ENCODE measurements at places on chromosomes 1 and 21.

GRCh38 chr1:89631816-89632656, 884 bp upstream of the LRRC8C start:
- DNase-seq: no peak

GRCh38 chr1:24369199-24369598, 44.4 kb downstream of the STPG1 start:
- DNase-seq: no peak

GRCh38 chr21:38751379-38752050, 54.2 kb upstream of the ETS2 start:
- DNase-seq: no peak

DNA sequence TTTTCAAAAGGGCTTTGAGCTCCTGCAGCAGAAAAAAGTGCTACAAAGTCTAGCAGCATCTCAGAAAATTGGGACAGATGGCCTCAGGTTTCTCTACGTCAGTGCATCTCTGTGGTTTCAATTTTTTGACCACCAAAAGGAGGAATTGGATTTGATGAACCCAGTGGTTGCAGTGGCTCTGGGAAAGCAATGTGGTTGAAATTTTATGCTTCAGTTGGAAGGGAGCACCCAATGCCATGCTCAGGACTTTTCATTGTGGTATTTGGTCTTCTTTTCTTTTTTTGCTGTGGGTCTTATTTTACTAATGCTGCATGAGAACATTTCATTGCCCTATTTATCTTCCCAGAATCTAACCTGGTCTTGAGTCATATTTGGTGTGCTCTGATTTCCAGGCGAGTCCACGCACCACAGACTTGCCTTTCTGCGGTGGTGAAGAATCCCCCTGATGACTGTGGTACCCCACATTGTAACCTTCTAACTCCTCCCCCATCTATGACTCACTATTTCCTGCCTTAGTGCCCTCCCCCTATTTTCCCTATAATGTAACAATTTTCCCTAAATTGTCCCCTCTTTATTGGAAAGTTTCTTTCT, 56.7 kb downstream of the S1PR1 start:
- peak; percentile 17 for DNase-seq

DNA sequence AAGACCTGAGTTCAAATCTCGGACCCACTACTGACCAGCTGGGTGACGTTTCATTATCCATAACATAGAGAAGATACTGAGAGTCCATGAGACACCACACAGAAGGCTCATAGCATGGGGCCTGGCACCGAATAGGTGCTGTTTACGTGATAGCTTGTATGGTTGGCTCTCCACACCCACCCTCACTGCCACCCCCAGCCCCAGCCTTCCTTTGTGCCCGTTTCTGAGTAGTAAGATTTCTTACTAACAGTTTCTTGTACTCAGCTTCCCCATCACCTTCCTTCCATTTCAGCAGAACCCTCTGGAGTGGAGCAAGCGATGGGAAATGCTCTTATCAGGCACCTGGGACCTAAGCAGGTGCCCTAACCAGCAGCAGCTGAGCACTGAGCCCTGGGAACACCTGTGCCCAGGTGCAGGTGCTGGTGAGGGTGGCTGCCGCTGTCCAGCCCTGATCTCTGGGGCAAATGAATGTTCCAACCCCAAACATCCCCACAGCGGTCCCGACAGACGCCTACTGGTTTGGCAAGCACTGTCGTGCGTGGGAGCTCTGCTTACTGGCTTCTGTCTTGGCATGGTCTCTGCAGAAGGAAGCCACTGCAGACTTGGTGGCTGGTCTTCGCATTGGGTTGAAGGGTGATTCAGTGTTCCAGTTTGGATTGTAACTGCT, 225.4 kb downstream of the CAMTA1 start:
- DNase-seq: no peak

DNA sequence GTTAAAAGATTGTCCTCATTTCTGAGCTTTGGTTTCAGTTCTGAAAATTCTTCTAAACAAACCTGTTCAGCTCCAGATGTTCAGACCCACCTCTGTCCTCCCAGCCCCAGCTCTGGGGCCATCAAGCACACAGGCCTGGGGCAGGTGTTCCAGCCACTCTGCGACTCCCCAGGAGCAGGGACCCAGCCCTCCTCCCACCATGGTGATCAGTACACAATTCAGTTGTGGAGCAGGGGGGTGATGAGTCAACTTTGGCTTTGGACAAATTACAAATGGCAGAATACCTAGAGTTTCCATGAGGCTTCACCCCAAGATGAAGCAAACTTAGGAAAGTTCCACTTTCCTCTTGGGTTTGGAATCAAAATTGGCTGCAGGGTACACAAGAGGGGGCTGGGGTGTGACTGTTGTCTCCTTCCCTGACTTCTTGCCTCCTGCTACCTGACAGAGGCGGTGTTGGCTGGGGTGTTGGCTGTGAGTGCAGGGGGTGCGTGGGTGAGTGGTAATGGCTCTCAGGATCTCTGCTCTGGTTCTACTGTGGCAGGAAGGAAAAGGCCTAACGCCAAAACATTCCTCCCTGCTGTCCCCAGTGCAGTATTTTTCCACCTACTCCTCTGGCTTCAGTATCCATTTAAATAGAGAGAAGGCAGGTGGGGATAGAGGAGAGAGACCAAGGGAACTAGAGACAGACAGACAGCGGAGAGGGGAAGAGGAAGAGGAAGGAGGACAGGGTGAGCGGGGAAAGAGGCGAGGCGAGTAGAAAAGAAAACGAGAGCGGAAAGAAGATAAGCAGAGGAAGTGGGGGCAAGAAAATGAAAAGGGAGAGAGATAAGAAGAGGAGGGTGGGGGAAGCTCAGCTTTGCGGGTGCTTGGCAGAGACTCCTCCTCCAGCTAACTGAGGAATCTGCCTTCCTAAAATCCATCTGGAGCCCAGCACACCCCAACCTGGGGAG, 20.6 kb upstream of the LRRN2 start:
- DNase-seq: no peak

- no peak for DNase-seq
Measured at GRCh38 chr1:19877821-19878636, 4.2 kb upstream of the OTUD3 start.

- DNase-seq: no peak
Measured at GRCh38 chr1:116409751-116410191, 36.7 kb downstream of the ATP1A1 start.

DNA sequence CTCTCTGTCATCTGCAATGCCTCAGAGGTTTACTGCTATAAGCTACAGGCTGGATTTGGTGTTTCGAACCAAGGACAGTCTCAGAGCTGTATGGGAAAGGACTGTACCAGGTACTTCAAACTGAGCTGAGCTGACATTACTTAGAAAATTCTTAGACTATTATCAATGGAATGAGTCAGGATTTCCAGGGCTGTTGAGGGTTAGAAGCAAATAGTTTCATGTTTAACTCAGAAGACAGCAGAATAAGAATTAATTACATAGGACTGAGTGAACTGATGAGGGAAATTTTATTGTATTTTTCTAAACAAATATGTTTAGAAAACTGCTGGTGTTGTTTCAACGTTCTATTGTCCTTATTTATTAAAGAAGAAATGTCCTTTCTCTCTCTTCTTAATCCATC, 74.3 kb upstream of the CAPZB start:
- no peak for DNase-seq

DNA sequence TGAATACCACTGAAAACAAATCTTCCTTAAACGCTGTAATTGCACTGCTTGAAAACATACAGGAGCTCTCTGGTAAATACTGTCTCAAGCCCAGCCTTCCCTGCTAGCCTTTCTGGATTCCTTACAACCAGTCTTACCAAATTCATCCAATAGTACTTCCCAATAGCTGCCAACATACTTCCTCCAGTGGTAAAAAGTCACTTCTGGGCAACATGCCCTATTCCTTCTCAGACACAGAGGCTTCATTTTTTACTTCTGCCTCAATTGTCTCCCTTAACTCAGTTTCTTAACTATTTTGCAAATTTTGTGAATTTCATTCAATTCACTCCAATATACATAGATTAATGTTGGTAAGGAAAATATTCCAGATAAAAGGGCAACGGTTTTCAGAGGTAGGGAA, 166.3 kb downstream of the TBX15 start:
- no peak for DNase-seq

DNA sequence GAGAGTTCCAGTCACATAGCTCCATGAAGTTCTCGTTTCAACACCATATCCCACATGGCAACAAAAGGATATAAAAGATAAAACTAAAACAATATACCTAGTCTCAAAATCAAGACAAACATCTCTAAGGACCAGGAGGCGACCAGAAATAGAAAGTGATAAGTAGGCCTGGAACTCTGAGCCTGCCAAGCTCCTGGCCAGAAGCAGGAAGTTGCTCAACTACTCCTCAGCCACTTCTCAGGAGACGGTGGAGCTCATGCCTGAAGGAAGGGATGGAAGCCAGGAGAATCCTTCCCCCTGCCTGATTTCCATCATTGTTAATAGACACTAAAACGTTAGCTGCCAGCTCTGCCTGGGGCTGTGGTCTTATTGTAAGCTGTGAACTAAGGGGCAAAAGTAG, 94.7 kb downstream of the DISP1 start:
- no peak for DNase-seq
